ENCODE measurements at places on chromosomes 5 and 9.
A peak's percentile ranks its signal among the peaks of the same experiment; 100 is the strongest.

GRCh38 chr9:99895510-99895909 is 10.9 kb upstream of the STX17 start:
- DNase-seq, result no peak

- DNase-seq, result no peak
Observed at GRCh38 chr5:127909066-127909465, 174.5 kb upstream of the SLC12A2 start.

DNA sequence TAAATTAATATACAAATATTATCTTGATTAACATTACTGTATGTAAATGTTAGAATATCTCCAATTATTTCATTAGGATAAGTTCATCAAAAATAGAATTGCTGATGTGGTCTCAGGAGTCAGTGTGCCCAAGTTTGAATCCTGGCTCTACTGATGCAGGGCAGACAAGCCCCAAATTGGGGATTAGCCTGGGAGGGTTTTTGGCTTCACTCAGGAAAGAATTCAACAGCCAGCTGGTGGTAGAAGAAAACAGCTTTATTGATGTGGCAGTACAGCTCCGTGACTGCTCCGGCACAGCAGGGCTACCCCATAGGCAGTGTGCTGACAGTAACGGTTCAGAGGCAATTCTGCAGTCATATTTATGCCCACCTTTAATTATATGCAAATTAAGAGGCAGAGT is 32.5 kb downstream of the COL27A1 start:
- no peak for DNase-seq

- no peak for DNase-seq
Observed at GRCh38 chr9:84597131-84597530, 72.4 kb upstream of the NTRK2 start.

DNA sequence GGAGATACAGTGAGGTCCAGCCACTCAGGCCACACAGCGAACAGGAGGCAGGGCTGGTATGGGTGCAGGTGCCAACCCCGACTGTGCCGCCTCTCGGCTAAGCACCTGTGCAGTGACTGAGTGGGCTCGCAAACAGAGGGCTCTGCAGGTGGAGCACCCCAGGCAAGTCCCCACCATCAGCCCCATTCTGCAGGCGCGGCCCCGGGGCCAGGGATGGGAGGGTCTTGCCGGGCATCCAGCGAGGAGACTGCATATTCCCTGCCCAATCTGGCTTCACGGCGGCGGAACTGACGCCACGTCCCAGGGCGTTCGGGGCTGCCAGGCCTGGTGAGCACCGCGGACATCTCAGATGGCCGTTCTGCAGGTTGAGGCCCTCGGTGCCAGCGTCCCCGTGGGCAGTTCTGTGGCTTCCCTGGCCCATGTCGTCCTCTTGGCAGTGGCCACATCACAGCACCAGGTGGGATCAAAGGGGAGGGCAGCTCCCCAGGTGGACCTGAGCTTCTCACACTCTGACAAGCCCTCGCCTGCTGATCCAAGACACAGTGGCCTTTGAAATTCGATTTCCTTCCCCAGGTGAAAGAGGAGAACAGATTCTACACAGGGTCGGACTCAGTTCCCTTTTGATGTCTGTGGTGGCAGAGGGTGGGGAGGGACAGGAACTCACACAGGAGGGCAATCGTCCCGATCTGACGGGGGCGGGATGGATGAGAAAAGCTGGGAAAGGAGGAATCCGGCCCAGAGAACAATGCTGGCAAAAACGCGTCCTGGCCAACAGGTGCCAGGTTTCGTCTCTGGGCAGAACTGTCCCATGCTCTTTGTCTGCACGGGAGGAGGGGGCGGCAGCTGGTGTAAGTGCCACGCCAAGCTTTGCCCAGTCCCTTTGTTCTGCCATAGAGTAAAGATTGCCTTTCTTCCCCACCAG is 18.8 kb downstream of the DBH start:
- DNase-seq, result no peak

DNA sequence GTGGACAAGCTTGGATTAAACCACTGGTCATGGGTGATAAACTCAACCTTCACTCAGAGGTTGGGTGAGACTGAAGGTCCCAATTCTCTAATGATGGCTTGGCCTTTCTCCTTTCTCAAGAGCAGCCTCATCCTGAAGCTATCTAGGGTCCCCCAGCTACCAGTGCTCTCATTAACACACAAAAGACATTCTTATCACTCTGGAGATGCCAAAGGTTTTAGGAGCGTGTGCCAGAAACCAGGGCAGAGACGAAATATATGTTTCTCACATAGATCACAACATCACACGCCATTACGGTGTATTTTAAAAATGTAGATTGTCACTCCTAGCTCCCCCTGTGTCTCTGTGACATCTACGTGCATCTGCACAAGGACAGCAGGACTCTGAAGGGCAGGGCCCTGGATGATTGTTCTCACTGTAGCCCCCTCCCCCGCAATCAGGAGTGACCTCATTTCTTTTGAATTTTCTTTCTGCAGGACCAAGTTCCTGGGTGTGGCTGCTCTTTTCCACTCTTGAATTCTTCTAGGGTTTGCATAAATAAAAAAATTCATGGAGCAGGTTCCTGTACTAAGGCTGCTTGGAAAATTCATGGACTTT is 311.3 kb downstream of the GADD45G start:
- DNase-seq, result no peak

- no peak for DNase-seq
Observed at GRCh38 chr5:177537389-177538361, 16.7 kb downstream of the FAM193B start.

DNA sequence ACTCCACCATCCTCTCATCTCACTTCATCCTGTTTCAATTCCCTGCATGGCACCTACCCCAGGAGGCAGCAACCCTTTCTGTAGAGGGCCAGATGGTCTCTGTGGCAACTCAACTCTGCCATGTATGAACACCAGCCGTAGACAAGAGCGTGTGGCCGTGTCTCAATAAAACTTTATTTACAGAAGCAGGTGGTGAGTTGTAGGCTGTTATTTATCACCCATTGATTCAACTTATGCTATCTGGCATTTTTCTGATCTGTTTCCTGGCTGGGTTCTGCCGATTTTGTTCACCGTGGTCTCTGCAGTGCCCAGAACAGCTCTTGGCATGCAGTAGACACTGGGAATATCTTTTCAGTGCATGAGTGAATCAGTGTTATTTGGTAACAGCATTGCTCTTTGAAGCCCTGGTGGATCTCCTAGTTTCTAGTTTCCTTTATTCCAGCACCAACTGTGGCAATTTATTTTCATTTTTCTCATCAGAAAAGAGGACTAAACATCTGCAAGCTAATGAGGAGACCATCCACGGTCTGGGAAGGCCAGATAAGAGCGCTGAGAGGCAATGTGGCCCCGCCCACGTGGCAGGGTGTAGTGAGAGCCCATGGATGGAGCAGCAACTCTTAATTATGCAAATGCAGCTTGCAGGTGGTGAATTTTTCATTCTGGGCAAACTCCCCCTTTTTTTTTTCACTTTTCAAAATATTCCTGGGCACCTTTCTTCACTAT is 77.9 kb downstream of the CTSL start:
- DNase-seq, result no peak

DNA sequence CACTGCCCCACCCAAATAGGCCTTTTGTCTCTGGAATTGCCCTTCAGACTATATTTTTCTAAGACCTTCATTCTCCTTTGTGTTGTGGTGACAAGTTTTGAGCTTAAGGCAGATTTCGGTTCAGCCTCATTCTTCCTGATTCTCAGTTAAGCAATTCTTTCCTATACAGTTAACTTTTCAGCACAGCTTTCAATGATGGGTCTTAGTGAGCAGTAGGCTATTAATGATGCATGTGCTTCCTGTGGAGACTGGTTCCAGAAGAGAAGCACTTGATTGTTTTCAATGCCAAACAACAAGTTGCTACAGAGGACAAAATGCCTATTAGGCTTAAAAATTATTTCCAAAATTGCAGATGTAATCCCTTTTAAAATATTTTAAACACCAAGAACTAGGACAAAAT is 47.7 kb upstream of the TLX3 start:
- no peak for DNase-seq

GRCh38 chr5:8329773-8330172 is 460.8 kb downstream of the MTRR start:
- DNase-seq, result no peak

GRCh38 chr9:110135846-110136245 is 72.1 kb downstream of the C9orf152 start:
- no peak for DNase-seq

- DNase-seq, result no peak
Observed at GRCh38 chr9:137021568-137021978, 6.5 kb downstream of the ABCA2 start.

DNA sequence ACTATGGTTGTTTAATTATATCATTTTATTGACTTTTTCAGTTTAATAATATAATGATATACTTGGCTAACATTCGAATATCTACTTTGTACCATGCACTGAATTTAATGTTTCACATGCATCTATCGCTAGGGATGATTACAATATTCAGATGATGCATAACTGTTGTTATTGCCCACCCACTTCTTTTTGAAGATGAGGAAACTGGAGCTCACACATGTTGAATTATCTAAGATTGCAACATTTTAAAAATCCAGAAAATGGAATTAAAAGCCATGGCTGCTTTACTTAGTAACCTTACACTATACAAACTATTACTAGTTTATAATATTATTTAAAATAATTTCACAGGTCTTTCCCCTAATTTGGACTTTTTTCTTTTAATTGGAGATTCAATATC is 171.7 kb downstream of the TLR4 start:
- no peak for DNase-seq

- no peak for DNase-seq
Observed at GRCh38 chr9:87771316-87772006, 45.5 kb downstream of the CTSL start.

GRCh38 chr5:52783226-52783959 is 4.3 kb upstream of the ITGA1 start:
- DNase-seq, result no peak

DNA sequence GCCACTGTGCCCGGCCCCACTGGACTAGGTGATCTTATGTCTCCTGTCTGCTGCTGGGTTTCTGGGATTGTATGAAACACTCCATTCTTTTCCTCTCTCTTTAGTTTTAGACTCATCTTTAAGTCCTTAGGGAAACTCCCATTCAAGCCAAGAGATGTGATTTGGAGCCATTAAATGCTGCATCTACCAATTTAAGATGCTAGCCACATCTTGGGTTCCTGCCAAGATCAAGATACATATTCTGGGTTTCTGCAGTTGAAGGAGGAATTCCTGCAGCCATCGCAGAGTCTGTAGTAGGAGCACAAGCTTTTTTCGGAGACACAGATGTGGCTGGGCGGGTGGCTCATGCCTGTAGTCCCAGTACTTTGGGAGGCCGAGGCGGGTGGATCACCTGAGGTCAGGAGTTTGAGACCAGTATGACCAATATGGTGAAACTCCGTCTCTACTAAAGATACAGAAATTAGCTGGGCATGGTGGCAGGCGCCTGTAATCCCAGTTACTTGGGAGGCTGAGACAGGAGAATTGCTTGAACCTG is 23.2 kb downstream of the STXBP1 start:
- DNase-seq, result no peak

DNA sequence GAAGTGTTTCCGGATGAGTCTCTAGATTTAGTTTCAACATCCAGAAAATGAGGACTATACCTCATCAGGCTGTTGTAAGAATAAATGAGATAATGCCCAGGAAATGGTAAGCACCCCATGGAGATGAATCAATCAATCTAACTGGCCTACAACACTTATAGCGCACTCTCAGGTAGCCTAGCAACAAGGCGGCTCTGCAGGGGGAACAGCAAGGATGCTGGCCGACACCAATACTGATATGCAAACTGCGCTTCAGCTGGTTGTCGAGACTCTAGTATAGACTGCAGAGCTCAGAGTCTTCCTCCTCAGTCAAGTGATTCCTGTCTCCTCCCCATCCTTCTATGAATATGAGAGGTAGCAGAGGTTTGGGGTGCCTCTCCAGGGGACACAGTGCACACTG is 218.8 kb upstream of the WWC1 start:
- no peak for DNase-seq

- DNase-seq, result no peak
Observed at GRCh38 chr5:16642867-16643266, 26.1 kb upstream of the RETREG1 start.

GRCh38 chr9:126499005-126499910 is 114.5 kb upstream of the LMX1B start:
- peak; percentile 82 for DNase-seq

GRCh38 chr9:69265891-69266290 is 59.1 kb upstream of the ENTREP1 start:
- DNase-seq, result no peak

- DNase-seq, result no peak
Observed at GRCh38 chr5:60163762-60164161, 270.2 kb upstream of the PDE4D start.

- no peak for DNase-seq
Observed at GRCh38 chr5:31934156-31934555, 240.0 kb downstream of the GOLPH3 start.

- no peak for DNase-seq
Observed at GRCh38 chr9:206481-206880, 8.2 kb upstream of the DOCK8 start.

GRCh38 chr5:81371354-81371876 is 22.5 kb downstream of the ACOT12 start:
- no peak for DNase-seq

GRCh38 chr5:101929628-101930027 is 366.5 kb downstream of the SLCO4C1 start:
- DNase-seq, result no peak

GRCh38 chr9:19807182-19807892 is 18.5 kb upstream of the SLC24A2 start:
- DNase-seq, result no peak

DNA sequence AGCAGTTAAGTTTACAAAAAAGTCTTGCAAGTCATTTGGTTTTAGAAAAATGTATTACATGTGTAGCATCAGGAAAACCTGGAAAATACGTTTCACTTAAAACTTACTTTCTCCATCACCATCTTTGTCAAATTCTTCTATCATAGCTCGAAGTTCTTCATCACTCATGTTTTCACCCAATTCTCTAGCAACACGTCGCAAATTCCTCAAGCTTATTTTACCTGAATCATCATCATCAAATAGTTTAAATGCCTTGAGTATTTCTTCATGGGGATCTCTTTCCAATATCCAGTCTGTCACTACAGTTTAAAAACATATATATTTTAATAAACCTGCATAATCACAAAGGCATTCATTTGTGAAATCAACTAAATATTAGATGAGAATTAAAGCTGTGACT is 10.3 kb downstream of the CETN3 start:
- no peak for DNase-seq

DNA sequence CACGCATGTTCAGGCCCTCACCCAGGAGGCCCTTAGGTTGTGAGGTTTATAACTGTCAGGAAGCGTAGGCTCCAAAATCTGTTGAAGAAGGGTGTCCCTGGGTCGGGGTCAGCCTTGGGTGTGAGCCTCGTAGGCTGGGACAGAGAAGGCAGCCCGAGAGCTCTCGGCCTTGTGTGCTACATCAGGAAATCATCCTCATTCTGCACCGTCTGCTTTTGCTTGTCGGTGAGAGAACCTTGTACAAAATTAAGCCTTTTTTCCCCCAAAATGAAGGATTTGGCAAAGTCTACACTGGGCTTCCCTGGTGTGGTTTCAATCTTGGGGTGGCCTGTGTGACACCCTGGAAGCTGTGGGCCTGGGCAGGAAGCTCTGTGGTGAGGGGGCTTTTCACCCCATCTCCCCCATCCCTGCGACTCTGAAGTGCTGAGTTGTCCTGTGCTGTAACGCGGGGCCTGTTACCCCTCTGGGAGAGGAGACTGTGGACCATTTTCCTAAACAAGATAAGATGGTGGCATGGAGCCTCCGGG is 55.3 kb downstream of the AHRR start:
- no peak for DNase-seq

- no peak for DNase-seq
Observed at GRCh38 chr5:65862384-65862783, 64.0 kb upstream of the ERBIN start.

GRCh38 chr9:70121818-70122436 is 78.3 kb downstream of the MAMDC2 start:
- no peak for DNase-seq
